ENCODE measurements at places on chromosomes 1 and 21.
A peak's percentile ranks its signal among the peaks of the same experiment; 100 is the strongest.

GRCh38 chr1:7432900-7433380, 338.2 kb upstream of the VAMP3 start:
- no peak for DNase-seq

- no peak for DNase-seq
Observed at GRCh38 chr21:44736291-44737004, 25.1 kb upstream of the TSPEAR start.

- DNase-seq = no peak
Observed at GRCh38 chr1:65524931-65525265, 104.4 kb downstream of the LEPR start.

DNA sequence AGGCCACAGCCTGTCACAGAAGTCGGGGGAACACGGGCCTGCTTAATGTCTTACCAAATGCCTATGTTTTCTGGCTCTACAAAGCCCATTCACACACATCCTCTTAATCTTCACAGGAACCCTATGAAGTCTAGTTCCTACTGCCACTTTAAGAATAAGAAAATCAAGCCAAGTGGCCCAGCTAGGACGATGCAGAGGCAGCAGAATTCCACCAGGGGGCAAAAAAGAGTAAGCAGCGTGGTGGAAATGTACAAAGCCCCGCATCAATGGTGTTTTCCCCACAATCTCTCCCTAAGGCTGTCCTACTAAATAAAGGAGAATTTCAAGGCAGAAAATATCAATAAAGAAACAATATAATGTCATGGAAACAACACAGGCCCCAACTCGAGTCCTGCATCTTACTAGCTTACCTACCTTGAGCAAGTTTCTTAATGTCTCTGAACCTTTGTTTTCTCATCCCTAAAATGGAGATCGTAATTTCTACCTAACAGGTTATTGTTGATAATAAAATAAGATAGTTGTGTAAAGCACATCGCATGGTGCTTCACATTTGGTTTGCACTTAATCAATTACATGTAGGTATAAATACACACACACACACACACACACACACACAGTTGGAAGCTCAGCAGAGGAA, 21.4 kb downstream of the SEC16B start:
- peak; percentile 27 for DNase-seq

DNA sequence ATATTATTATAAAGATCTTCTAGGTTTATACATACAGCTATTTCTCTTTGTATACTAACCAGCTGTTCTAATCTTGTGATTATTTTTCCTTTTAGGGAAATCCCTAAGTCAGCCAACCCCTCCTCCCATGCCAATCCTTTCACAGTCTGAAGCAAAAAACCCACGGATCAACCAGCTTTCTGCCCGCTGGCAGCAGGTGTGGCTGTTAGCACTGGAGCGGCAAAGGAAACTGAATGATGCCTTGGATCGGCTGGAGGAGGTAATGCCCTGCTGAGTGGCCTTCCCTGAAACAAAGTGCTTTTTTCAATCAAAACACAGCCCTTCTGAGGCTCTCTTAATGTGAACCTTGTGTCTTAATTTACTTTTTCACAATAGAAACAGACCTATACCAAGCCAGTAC, 32.4 kb upstream of the BMP8A start:
- no peak for DNase-seq

- no peak for DNase-seq
Observed at GRCh38 chr1:16434501-16434900, 2.7 kb downstream of the SPATA21 start.

GRCh38 chr1:21885236-21886037, 51.7 kb downstream of the HSPG2 start:
- no peak for DNase-seq

- DNase-seq = no peak
Observed at GRCh38 chr1:204972426-204972825, 70.6 kb upstream of the CNTN2 start.

- no peak for DNase-seq
Observed at GRCh38 chr1:185566995-185567394, 167.2 kb upstream of the HMCN1 start.

DNA sequence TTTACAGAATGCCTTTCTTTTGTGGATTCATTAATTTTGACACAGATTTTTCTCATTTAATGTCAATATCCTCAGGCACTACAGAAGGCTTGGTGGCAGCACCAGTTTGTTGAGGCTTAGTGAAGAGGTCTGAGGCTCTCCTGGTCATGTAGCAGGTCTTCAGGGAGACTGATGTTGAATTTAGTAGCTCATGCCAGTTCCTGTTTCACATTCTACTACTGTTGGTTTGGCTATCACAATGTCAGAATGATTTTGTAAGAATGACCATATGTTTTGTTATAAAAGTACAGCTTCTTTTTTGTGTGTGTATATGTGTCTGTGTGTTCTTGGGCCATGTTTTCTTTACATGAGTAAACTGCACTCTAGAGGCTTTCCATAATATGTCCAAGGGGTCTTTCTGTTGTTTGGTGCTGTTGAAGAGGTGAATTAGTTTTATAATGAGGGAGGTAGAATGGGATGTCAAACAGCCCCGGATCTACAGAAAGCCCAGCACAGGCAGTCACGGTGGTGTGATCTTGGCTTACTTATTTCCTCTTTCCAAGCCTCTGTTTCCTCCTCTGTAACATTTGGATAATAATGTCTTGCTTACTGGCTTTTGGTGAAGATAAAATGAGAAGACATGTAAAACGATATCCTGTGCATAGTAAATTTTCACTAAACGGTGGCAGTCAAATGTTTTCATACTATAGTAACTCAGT, 32.0 kb downstream of the C1orf21 start:
- DNase-seq = no peak

- no peak for DNase-seq
Observed at GRCh38 chr1:53510215-53510614, 51.0 kb downstream of the DMRTB1 start.

- no peak for DNase-seq
Observed at GRCh38 chr1:89791064-89791726, 29.6 kb upstream of the LRRC8D start.

GRCh38 chr1:53134961-53135734, 7.3 kb downstream of the SLC1A7 start:
- DNase-seq = no peak

DNA sequence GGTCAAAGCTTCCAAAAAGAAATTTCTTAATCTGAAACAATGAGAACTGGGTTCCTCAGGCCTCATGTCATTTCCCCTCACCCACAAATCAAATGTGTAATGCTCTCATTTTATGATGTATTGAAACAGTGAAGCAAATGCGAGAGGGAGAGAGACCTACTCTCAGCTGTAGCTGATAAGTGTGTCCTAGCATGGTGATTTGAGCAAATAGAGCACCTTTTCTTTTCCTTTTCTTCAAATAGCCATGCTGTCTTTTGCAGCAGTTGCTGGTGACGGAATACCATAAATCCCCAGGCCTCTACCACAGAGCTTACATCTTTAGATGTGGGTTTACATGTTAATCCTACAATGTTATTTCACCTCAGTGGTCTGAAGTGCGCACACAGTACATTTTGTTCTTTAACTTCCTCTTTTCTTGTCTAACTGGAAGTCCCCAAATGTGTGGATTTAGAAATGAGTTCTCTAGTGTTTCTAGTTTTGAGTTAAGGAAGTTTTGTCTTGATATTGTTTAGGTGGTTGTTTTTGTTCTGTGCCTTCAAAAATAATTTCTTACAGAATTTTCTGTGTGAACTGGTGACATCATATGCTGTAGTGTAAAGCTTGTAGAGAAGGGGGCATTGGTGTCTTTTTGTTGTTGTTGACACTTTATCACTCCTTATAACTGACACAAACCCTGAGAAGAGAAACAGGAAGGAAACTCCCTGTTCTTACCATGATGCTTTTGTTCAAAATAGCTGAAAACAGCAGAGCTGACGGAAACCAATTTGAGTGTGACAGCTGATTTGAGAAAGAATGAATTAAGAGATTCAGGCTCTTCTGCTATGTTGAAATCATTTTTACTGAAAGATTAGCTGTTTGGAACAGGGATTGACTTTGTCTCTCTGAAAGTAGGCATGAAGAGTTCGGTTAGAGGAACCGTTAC, 12.2 kb downstream of the SMAP2 start:
- no peak for DNase-seq

DNA sequence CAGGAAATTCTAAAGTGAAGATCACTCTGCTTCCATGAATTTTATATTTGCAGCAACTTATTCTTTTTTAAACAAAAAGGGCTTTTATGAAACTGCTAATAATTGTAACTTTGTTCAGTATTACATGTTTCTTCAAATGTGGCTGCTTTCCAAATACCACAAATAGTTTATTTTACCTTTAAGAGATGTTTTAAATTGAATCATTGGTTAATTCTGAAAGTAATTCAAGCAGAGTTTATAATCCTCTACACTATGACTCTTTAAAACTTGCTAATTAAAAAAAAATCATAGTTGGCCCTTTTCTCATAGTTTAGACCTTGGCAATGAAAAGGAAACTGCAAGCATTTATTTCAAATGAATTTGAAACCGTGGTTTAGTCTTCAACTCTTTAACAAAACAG, 59.6 kb downstream of the SDCCAG8 start:
- DNase-seq = no peak

DNA sequence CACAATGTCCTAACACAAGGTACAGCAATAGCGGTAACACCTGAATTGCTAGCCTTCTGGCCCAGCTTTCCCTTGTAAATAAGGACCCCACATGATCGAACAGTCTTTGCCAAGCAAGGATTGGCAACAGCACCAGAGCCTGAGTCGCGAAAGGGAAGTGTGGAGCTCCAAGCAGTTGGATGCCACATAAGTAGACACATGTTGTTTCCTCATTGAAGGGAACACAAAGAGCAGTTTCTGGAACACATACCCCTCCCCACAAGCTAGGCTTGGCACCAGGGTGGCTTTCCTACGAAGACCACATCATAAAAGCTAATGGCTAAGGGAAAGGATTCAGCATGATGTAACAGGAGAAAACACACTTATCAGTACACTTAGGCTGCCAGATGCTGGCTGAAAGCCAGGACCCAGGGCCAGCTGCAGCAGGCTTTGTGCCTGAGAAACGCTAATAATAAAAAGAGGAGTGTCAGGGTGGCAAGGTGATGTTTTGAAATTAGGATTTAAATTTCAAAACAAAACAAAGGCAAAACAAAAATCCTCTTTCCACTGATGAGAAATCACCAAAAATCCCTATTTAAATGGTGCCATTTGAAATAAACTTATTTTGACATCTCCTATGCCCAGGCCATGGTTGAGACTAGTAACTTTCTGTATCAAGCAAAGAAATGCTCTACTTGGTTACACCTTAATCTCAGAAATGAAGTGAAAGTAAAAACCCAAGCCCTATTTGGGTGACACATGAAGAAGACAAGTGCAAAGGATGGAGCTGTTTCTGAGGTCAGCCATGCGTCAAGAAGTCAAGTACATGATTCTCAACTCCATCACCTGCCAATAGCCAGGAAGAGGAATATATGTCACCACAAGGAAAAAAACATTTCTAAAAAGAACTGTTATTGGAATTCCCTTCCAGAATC, 11.9 kb upstream of the CPLANE2 start:
- peak; percentile 88 for DNase-seq

DNA sequence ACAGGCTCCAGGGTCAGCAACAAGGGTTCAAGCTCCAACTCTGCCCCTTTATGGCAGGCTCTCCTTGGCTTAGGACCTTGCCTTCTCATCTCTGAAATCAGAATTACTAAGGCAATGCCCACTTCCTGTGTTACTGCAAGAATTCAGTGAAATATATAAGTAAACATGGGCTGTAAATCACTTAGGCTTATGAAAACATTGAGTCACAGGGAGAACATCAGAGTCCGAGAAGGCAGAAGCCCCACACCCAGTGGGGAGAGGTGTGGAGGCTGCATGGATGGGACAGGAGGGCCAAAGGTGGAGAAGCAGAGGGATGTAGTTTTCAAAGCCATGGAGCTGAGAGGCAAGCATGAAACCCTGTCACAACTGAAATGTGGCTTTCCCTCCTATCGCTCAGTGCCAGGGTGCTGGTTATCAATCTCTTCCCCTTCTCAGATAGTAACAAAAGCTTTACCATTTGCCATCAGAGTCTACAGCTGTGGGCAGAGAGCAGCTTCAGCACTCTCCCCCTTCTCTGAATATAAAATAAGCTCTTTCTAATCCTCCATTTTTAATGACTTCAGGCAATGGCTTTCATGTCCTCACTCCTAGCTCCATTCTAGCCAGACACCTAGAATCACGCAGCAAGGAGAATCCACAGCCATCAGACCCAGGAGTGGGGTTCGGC, 3.4 kb downstream of the RGS8 start:
- no peak for DNase-seq

- DNase-seq = no peak
Observed at GRCh38 chr1:106217765-106218164, 838.7 kb upstream of the PRMT6 start.

GRCh38 chr21:27244776-27245175, 277.9 kb upstream of the ADAMTS5 start:
- DNase-seq = no peak

- no peak for DNase-seq
Observed at GRCh38 chr1:185787238-185787637, 53.0 kb downstream of the HMCN1 start.

DNA sequence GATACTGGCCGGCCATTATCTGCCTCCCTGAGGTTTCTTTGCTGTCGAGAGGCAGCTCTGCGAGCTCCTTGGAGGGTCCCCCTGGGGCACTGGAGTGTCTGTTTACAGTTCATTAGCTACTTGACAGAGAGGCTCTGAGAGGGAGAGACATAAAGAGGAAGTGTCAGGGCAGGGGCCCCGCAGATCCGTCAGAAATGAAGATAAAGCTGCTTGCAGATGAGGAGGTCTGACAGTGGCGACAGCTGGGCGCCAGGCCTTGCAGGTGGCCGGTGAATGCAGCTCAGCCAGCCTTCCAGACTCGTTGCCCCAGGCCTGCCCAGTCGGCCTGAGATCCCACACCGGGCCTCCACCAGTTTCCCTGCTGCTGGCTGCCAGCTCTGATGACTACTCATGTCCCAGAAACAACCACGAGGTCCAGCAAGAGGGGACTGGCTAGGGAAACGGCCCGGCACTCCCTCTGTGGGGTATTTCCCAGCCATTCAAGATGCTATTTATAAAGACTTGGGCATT, 84.7 kb downstream of the DISP3 start:
- peak; percentile 89 for DNase-seq

- peak; percentile 30 for DNase-seq
Observed at GRCh38 chr1:38815903-38816627, 43.5 kb downstream of the RRAGC start.

DNA sequence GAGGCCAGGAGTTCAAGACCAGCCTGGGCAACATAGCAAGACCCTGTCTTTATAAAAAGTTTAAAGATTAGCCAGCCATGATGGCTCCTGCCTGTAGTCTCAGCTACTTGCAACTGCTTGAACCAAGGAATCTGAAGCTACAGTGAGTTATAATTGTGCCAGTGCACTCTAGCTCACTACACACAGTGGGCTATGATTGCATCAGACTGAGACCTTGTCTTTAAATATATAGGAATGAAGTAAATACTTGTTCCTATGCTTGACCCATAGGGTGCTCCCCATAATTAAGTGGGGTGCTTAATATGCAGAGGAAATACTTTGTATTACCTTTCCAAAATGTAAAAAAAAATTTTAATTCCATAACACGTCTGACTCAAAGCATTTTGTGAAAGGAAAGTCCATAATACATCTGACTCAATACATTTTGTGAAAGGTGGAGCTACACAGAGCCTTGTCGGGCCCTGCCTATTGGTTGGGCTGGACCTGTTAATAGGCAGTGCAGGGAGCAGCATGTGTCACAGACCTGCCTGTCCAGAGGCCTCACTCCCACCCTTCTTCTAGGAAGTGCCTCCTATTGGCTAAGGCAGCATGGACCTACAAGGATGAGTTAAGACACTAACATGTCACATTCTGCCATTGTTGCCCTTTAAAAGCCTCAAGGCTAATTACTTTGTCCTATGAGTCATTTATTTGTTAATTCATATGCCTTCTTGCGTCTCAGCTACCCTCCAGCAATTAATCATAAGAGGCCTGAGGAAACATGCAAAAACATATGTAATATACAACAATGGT, 33.6 kb downstream of the CD58 start:
- no peak for DNase-seq
